ENCODE measurements at places on chromosomes 12 and 14.

DNA sequence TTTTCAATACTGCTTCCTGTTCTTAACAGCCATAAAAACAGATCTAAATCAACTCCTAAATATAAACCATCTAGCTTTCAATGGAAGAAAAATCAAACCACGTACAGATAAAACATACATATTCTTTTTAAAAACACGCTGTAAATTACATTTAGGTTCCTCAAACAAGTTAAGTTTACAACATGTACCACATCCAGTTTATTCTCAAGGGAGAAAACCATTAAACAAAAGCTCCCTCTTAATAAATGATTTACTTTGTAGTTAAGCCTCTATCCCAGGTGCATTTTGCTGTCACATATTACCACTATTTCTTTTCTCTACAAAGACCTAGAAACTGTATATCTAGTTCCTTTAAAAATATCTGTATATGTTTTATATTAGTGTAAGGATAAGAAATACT is 3.1 kb downstream of the NUMB start:
- no peak for DNase-seq

DNA sequence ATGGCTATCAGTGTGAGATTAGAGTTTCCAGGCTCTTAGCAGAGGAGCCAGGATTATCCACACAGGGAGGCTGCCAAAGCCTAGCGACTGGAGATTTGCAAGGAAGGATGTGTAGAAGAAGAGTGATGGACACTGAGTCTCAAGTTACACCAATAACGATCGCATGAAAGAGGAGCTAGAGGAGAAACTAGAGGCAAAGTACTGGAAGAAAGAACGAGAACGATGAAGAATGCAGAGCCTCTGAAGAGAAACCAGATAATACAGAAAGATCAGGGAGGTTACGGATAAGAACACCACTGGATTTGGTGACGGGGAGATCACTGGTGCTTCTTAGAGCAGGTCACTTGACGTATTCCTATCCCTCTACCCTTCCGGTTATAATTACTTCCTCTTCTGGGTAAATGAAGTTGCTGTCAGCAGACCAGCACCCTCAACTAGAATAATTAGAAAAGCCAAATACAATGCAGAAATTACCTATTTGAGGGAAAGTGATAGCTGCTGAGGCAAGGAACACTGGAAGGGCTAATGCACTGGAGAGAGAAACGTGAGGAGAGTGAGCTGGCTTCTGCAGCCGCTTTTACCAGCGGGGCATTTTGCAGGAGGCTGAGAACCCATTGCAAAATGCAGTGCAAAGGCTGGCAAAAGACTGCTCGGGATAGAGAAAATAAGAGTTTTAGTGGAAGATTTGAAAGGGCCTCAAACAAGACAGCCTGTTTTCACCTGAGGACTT is 93.1 kb upstream of the HIF1A start:
- DNase-seq = no peak

- no peak for DNase-seq
These were observed 38.0 kb upstream of the FOXN3 start for GRCh38 chr14:89454996-89455395.

GRCh38 chr12:123441523-123442164 is 5.2 kb upstream of the RILPL2 start:
- DNase-seq = no peak

DNA sequence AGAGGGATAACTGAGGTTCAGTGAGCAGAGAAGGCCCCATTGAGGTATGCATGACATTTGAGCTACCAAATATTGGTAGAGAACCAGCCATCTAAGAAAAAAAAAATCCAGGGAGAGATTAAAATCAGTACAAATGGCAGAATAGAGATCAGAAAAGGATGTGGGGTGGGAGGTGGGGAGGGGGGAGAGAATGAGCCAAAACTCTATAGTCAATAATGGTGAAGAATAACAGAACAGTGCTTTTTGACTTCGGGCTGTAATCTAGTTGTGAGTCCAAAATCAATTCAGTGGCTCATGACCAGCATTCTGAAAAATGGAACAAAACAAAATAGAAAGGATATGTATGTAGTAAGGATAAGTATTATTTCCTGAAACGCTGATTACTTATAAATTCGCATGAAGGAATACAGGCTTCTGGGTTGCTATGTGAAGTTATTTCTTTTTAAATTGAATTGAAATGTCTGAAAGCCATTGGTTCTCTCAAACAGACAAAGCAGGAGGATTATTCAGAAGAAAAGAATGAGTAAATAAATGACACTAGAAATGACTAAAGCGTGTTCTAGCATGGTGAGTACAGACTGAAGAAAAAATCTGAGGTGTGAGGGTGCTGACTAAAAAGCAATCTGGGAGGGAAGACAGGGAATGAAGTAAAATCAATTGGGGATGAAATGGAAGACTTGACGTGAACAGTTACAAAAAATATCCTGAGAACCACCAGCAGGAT is 72.4 kb downstream of the ATP2B1 start:
- DNase-seq = no peak

- no peak for DNase-seq
These were observed 26.5 kb downstream of the NTF3 start for GRCh38 chr12:5458229-5459050.

DNA sequence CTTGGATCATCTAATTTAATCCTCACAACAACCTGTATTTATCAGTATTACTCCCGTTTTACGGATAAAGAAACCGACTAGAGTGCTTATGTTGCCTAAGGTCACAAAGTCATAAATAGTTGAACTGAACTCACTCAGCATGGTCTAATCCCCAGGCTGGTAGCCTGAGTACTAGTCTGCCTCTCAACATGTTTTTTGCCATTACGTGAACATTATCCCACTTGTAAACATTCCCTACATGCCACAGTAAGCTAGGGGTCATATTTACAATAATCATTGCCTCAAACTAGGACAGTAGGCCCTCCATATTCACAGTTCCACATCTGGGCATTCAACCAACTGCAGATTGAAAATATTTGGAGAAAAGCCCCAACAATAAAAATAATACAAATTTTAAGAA is 12.1 kb downstream of the SNRPF start:
- no peak for DNase-seq

DNA sequence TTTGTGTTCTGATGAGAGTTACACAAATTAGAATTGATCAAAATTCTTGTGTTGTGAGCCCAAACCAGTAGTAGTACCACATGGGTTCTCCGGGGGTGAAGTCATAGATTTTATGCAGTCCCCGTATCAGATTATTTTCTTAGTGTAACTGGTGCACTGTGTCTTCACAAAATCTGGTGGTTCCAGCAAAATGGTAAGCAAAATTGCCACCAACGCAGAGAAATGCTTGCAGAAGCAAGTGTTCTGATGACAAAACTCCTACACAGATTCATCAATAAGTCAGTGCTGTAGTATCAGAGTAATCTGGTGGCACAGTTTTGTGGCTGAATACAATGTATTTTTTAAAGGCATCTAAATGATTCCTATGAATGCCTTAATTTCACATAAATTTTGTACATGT is 1.3 kb upstream of the CACNA2D4 start:
- DNase-seq = no peak

DNA sequence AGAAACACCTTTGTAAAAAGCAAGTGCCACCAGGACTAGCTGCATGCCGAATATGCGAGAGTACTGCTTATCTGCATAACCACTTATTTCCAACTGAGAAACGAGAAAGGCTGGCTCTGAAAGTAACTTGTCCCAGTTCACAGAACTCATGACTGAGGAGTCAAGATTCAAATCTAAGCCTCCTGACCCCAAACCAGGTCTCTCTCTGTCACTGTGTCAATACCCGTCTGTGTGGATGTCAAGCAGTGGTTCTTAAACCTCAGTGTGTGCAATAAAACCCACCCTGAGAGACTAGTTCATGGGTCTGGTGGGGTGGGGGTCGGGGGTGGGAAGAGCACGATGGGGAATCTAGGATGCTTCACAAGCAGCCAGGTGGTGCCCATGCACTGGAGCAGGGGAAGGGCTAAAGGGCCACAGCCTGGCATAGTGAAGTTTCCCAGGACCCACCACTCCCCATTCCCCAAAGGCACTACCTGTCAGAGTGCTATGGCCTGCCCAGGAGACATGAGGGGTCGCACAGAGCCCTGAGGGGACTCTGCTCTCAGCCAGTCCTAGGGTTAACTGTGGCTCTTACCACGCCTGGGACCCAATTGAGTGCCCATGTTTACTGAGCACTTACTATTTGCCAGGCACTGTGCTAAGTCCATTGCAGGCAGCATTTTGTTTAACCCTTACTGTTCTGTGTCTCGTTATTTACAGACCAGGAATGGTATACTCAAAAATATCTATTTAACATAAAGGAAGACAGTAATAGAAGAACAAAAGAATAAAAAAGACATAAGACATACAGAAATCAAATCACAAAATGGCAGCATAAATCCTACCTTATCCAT is 33.4 kb upstream of the PNMA1 start:
- DNase-seq = no peak

DNA sequence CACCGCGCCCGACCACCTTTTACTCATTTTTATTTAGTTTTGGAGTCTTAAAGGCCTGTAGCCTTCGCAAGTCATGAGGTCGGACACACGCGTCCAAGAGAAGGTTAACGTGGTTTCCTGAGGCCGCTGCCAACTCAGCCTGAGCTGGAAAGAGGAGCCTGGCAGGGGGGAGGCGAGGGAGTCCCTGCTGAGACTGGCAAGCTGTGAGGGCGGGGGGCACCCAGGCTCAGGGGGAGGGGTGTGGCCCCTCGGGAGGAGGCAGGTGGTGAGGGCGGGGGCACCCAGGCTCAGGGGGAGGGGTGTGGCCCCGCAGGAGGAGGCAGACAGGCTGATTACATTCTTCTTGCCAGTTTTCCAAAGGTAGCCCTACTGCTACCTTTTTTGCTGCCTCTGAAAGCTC is 143.2 kb downstream of the PIWIL1 start:
- no peak for DNase-seq

GRCh38 chr12:56119361-56119796 is 1.3 kb downstream of the ZC3H10 start:
- DNase-seq = peak; percentile 88

- no peak for DNase-seq
These were observed 285.3 kb downstream of the DPF3 start for GRCh38 chr14:72608391-72609204.

- no peak for DNase-seq
These were observed 158.0 kb upstream of the AMIGO2 start for GRCh38 chr12:47237751-47238211.

DNA sequence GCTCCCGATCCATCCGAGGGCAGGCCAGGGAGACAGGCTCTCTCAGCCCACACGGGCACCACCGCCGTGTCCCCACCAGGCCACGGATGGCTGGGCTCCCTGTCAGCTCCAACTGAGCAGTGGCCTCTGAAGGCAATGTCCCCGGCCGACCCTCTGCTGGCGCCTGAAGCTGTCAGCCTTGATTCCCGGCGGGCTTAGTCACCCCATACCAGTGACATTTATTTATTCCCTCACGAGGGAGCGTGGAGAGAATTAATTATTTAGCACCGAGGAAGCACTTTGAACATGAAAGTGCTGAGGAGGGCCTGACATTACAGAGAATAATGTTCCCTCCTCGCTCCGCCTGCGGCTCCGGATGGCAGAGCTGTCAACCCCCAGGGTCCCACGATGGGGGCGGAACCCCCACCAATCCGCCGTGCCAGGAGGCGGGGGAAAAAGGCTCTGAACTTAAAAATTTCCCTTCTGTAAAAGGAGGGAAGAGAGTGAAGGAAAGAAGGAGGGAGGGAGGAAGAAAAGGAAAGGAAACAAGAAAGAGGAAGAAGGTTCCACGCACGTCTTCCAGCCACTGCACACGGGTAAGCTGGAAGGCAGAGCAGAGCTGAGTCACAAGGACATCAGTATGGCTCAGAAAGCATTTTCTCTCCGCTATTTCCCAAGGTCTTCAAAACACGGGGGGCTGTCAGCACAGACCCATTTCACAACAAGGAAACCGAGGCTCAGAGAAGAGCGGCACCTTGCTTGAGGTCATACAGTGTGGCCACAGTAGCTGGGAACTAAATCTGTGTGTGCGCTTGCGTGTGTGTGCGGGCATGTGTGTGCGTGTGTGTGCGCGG is 108.7 kb upstream of the NCOR2 start:
- DNase-seq = no peak

DNA sequence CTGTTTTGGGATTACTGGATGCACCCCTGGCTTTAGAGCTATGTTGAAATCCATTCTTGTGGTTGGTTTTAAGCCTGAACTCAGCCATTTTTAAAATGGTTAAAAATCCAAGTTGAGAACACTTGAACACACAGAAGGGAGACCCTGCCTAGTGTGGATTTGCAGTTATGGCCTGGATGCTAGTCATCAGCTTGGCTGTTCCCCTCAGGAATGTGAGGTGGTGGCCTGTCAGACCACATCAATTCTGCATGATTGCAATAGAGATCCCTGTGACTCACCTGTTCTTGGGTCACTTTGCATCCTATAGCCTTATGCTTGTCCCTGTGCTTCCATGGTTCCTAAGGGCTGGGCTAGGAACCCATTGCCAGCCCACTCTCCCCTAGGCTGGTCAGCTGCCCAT is 454.1 kb downstream of the ATP23 start:
- DNase-seq = no peak

DNA sequence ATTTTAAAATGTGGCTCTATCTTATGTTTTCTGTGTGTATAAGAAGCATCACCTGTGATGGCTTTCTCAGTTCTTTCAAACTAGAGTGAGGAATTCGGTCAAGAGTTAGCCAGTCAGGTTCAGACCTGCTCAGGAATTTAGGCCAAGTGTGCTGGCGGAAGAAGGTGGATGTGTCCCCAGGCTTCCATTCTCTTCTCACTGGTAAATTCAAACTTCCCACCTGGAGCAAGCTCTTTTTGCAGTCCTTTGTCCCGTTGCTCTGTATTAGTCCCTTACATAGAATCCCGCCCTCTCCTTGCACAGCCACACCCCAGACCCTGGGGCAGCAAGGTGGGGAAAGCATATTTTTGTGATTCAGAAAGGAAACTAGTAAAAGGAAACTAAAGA is 124.7 kb upstream of the PWP1 start:
- no peak for DNase-seq

DNA sequence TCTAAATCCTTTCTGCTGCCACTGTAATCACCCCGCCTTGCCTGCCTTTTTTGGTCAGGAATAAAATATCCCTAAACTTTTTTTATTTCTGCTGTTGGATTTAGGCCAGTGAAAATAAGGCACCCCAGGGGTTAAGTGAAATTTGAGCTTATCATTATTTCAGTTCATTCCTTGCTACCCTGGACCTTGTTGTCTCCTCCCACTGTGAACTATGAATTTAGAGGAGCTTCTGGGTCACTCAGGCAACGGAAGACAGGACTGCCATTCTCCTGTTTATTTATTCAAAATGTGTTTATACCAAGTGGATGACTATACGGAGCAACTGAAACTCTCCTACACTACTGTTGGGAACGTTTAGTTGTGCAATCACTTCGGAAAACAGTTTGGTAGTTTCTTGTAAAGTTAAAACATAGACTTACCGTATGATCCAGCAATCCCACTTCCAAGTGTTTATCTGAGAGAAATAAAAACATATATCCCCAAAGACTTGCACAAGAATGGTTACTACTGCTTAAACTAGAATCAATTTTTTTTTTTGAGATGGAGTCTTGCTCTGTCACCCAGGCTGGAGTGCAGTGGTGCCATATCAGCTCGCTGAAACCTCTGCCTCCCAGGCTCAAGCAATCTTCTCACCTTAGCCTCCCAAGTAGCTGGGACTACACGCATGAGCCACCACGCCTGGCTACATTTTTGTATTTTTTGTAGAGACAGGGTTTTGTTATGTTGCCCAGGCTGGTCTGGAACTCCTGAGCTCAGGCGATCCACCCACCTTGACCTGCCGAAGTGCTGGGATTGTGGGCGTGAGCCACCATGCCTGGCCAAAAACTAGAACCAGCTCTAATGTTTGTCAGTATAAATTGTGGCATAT is 2.3 kb upstream of the TRAFD1 start:
- DNase-seq = no peak

Data from hematopoietic multipotent progenitor cell treated with erythropoietin and hydrocortisone succinate and interleukin-3 and kit ligand, for 17 days (in vitro differentiated cells).